ENCODE measurements at places on chromosomes 5 and 9.

DNA sequence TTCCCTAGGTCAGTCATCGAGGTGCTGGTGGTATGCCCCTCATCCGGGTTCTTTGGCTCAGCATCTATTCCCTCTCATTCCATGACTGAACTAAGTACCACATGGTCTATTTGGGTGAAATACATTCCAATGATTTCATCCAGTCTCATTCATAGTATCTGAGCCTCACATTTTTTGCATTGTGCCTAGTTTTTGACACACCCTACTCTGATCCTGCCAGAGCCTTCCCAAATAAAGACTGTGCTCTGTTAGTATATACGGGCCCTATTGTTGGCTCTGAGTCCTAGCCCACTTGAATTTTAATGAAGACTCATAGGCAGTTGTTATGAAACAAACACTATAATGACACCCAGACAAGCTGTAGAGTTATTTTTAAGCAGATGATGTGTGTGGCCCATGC, 740.7 kb downstream of the CETN3 start:
- no peak for DNase-seq

DNA sequence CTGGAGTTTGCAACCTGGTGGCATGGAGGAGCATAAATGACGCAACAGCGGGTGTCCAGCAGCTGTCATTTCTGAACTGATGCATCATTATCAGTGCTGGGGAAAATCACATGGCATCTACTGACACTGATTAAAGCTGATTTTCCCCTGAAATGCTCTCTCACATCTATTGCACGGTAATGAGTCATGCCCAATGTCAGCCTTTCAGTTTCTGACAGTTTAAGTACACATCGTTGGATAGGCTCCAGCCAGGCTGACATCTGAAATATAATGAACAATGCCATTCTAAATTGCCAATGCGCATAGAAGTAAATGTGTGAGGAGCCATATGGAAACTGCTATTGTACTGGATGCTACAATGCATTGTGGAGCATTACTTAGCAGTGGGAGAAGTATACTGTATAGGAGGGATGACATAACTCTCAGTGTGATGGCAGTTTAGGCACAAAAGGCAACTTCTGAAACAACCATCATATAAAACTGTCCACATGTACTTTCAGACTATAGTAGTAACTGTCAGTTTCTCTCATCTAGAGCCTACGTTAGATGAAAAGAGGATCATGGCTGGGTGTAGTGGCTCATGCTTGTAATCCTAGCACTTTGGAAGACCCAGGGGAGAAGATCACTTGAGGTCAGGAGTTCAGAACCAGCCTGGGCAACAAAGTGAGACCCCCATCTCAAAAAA, 389.3 kb upstream of the DMAC1 start:
- no peak for DNase-seq

DNA sequence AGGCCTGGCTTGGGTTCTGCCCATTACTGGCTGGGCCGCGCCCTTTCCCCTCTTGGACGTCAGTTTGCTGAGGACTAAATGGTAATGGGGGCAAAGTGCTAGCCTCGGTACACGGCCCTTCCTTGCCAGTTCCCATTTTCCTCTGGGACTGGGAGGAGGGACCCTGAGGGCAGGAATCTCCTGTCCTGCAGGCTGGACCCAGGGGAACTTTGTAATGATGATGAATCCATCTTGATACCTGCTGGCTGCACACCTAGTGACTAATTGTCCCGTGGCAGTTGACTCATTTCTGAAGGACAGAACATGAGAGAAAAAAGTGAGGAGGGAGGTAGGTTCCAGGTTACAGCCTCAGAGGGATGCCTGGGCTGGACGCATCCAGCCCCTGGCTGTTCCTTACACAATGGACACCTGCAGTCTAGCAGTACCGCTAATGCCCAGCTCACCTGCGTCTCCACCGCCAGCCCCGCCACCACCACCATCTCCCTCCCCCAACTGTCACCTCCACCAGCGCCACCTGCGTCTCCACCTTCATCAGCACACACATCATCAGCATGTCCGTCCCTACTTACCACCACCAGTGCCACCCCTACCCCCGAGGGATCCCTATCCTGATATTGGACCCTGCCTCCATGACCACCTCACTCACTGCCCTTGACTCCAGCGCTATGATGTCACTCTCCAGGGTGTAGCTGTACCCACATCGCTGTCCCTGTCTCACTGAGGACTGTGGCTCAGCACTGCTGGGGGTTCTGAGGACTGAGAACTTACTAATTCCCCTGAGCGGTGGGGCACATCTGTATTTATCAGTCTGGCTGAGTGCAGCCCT, 4.3 kb downstream of the CDHR2 start:
- DNase-seq, result no peak

- DNase-seq, result no peak
Observed at GRCh38 chr5:116276952-116277351, 192.1 kb downstream of the COMMD10 start.

- no peak for DNase-seq
Observed at GRCh38 chr5:57940236-57940635, 457.6 kb upstream of the ACTBL2 start.

DNA sequence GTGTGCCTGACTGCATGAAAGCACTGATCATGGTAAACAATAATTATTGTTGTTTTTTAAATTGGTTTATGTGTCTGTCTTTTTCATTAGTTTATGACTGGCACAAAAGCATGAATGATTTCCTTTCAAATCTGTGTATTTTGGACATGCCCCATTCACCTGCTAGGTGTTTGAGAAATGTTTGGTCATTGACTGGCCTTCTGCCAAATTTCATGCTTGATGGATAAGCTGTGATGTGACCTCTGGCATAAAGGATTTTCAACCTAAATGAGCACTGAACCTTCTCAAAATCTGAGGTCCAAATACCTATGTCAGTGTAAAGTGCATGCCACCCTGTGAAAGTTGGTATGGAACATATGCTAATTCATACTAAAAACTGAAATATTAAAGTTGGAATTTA, 204.5 kb downstream of the BRINP1 start:
- DNase-seq, result no peak

GRCh38 chr5:11415751-11416150, 488.5 kb downstream of the CTNND2 start:
- DNase-seq, result no peak

DNA sequence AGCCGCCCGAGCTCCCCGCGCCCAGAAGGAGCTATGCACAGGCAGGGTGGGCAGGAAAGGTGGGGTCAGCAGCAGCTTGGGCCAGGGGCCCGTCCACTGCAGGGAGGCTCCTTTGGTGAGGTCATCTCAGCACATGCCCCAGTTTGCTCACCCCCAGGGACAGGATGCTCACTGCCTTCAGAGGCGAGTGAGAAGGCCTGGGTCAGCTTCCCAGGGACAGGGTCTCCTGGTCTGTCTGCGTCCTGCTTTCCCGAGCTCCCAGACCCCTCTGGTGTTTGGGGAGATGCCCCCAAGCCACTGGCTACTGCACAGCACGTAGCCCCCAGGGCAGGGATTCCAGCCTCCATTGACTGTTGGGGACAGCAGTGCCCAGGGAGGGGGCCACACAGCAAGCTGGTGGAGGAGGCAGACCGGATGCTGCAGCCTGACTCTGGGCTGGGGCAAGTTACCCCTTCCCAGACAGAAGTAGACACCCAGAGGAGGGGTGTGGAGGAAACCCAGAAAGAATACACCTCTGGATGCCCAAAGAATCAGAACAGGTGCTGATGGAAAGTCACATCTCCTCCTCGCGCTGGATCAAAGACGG, 581 bp upstream of the SARDH start:
- peak; percentile 43 for DNase-seq

DNA sequence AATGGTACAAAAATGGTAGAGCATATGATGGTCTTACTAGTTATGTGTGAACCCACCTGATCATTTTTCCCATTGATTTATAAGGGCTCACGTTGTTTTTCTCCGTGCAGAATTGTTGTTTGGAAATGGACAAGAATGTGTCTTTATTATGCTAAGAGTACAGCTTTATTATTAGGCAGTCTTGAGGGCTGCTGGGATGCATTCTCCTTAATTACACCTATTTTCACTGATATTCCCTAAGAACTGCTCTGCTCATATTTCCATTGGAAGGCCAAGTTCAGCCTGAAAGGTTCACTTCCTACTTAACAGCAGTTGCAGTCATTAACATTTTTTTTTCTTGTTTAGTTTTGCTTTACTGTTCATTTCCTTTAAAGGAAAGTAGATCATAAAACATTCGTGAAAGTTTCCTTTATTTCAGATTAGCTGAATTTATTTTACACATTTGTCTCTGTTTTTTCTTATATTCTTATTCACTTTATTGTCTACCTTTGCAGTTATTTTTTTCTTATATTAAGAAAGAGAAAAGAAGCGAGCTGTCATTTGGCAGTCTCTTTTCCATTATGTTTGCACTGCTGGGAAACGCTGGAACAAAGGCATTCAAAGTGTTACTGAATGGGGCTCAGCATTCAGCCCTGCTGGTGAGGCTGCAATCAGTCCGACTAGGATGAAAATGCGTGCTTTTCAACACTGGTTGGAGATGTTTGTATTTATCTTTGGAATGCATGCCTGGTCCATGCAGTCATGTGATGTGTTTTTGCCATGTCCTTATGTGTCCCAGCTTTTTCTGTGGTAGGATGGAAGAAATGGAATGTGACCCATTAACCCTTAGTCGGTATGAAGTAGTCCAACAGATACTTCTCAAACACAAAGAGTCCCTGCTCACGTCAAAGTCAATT, 602.7 kb upstream of the ZNF608 start:
- DNase-seq, result no peak

GRCh38 chr9:27356446-27356845, 59.5 kb upstream of the EQTN start:
- DNase-seq, result no peak

DNA sequence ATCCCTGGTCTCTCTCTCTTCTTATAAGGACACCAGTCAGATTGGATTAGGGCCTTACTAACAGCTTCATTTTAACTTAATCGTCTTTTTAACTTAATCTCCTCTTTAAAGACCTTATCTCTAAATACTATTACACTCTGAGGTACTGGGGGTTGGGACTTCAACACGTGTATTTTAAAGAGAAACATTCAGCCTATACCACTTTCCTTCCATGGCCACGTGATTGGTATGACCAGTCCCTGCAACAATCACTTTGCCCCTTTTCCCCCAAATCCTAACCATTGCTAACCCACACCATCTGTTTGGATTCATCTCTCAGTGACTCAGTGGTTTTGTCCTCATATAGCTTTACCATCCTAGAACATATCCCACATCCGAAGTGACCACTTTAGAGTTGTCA, 3.8 kb upstream of the MAN2A1 start:
- no peak for DNase-seq

DNA sequence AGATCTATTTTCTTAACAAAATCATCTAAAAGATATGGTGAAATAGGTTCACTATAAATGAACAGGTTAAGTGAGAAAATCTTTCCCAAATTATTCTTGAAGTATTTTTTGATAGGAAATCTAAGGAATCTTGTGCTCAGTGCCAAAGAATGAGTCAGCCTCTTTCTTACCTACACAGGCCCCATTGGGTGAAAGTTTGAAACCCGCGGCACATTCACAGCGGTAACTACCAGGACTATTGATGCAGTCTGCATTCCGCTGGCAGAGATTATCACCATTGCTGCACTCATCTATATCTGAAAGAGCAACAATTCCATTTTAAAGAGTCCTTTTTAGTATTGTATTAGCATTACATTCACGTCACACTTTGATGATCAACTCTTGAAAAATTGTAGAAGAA, 221.8 kb downstream of the SLC12A2 start:
- DNase-seq, result no peak

- no peak for DNase-seq
Observed at GRCh38 chr5:130112246-130112645, 208.0 kb downstream of the CHSY3 start.

GRCh38 chr5:122118356-122118948, 10.9 kb upstream of the ZNF474 start:
- no peak for DNase-seq

DNA sequence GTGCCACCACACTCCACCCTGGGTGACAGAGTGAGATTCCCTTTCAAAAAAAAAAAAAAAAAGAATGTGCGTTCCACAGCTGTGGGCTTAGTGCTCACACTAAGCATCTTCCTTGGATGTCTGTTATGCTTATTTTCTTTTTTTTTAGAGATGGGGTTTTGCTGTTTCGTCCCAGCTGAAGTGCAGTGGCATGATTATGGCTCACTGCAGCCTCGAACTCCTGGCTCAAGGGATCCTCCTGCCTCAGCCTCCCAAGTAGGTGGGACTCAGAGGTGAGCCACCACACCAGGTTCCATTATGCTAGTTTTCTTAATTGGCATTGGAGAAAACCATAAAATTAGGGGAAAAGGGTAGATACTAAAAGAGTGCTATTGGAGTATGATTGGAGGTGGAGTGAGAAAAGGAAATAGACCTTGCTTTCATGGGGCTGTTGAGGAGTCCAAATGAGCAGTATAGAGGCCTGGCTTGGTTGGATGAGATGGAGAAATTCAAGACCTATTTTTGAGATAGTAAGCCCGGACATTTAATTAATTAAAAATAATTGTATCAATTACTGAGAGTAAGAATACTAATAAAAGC, 978 bp upstream of the BRD3OS start:
- DNase-seq, result no peak

DNA sequence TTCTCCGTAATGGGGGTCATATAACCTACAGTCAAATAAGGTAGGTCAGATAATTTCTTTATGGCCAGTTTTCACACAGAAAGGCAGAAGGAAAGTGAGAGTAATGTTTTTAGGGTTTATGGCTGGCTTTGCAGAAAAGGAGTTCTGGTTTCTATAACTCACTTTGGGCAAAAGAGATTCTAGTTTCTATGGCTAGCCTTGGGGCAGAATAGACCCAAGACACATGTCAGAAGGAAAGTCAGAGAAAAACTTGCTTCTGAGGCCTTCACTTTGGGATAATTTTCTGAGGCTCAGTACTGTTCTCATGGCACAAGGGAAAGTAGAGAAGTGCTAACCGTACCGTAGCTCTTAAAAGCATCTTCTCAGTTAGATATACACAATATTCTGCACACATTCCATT, 1145.3 kb downstream of the EFNA5 start:
- DNase-seq, result no peak

GRCh38 chr5:43287493-43287892, 25.7 kb downstream of the HMGCS1 start:
- DNase-seq, result no peak

DNA sequence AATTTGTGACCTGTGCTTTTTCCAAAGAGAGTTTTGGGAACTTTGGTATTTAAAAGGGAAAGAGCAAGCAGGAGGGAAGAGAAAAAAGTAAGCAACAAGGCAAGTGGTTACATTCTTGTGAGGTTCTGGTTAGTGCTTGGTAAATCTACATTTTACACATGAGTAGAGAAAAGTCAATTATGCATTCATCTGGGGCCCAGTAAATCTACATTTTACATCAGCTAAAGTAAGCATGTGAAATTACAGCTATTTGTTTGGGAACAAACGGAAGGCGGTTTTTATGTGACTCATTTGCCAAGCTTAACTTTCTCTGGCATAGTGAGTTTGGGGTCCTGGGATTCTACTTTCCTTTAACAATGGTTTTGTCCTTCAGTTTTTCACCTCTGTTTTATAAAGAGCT, 102.2 kb downstream of the SNX18 start:
- DNase-seq, result no peak

- no peak for DNase-seq
Observed at GRCh38 chr9:21558615-21559401, 76.7 kb upstream of the IFNE start.

DNA sequence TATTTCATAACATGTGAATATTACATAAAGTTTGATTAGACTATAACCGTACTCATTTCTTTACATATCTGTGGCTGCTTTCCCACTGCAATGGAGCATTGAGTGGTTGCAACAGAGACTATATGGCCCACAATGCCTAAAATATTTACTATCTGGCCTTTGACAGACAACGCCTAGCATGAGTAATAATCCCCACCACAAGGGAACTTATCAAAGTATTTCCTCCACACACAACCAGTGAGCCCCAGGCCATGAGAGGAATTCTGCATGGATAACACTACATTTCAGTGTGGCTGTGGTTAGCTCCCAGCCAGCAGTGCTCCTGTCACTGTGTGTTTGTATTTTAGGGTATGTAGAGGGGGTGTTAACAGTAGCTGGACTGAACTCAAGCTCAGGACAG, 54.8 kb downstream of the FAM81B start:
- no peak for DNase-seq

All from right forelimb (tissue), 1 donor.